Lung microvascular endothelial cell (primary cell): ENCODE measurements at places on chromosomes 7 and 10.

GRCh38 chr10:43219848-43220247 is 47.0 kb downstream of the RASGEF1A start:
- DNase-seq, result no peak

DNA sequence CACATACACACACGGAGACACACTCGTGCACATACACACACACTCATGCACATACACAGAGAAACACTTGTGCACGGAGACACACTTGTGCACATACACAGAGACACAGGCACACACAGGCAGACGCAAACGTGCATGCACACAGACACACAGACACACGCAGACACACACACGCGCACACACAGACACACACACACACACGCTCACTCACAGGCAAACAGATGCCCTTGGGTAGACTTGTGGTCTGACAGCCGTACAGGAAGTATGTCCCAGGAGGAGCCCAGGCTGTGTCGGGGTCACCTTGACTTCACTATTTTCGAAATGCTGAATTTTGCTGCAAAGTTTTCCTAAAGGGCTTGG is 538.0 kb downstream of the DNAJB6 start:
- no peak for DNase-seq

- DNase-seq, result peak; percentile 36
Measured at GRCh38 chr7:50721661-50722259, 60.9 kb downstream of the GRB10 start.

GRCh38 chr10:48444266-48444665 is 137.8 kb downstream of the MAPK8 start:
- DNase-seq, result peak; percentile 61

DNA sequence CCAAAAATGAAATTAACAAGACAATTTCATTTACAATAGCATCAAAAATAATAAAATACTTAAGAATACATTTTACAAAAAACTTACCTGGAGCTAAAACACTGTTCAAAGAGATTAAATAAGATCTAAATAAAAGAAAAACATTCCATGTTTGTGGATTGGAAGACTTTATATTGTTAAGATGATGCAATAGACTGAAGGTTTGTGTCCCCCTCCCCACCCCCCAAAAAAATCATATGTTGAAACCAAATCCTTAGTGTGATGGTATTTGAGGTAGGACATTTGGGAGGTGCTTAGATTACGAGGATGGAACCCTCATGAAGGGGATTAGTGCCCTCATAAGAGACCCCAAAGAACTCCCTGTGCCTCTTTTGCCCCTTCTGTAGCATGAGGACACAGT is 117.6 kb downstream of the ZNF467 start:
- no peak for DNase-seq

DNA sequence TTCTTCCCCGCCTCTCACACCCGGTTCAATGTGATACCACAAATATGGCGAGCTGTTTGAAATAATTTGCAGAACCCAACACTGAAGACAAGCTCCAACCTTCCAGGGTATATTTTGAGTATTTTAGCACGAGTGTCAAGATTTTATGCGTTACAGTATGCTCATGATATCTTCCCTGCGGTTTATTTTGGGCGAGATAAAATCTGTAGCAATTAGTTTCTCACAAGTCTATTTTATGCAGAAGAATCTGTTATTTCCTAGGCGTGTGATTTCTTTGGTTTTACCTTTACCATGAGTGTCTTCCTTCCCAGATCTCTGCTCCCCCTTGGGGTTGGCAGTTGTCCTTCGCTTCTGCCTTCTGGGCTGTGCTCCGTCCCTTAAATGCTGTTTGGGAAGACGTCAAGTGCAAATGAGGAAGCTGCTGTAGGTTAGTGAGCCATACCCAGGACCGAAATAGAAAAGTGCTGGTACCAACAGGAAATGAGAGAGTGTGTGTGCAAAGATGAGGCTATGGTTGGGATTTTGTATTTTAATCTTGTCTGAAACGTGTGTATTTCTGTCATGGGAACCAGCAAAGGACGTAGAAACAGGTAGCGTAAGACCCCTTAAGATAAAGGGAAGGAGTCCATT is 299.8 kb downstream of the KLF6 start:
- no peak for DNase-seq

DNA sequence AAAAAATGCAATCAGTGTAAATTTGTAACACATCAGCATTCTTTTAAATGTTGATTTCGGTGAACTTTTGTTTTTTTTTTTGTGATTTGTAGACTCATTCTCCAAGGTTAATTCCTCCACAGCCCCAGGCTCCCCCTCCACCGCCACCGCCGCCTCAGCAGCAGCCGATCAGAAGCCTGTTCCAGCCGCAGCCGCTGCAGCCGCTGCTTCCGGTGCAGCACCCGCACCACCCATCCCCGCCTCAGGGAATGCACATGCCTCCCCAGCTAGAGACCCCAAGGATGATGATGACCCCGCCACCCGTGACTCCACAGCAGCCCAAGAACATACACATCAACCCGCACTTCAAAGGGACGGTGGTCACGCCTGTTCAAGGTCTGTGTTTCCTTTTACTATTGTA is 66.6 kb downstream of the RBM33 start:
- DNase-seq, result no peak

GRCh38 chr7:93941945-93942344 is 20.4 kb downstream of the GNG11 start:
- DNase-seq, result no peak

- DNase-seq, result peak; percentile 38
Measured at GRCh38 chr10:118045837-118046394, 825 bp downstream of the RAB11FIP2 start.
